ENCODE measurements at places on chromosomes 12 and 14.

DNA sequence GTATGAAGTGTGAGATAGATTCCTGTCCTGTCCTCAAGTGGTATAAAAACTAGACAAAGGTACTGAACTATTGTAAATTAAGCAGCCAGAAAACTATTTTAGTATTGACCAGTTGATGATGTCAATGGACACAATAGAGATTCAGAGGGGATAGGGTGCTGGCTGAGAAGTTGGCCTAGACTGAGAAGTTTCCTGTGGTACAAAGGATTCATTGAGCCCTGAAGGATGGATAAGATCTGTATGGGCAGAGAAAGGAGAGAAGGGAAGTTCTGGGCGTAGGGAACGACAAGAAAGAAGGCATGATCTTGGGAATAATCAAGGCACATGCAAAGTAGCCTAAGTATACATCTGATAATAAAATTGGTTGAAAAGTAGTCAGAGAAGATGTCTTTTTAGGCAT lies 44.6 kb downstream of the DAD1 start:
- no peak for DNase-seq

- DNase-seq: no peak
Observed at GRCh38 chr14:54331516-54331915, 65.3 kb upstream of the CDKN3 start.

- no peak for DNase-seq
Observed at GRCh38 chr12:62784576-62784975, 150.4 kb downstream of the PPM1H start.

- DNase-seq: no peak
Observed at GRCh38 chr12:120118321-120119061, 1.9 kb upstream of the RAB35 start.

DNA sequence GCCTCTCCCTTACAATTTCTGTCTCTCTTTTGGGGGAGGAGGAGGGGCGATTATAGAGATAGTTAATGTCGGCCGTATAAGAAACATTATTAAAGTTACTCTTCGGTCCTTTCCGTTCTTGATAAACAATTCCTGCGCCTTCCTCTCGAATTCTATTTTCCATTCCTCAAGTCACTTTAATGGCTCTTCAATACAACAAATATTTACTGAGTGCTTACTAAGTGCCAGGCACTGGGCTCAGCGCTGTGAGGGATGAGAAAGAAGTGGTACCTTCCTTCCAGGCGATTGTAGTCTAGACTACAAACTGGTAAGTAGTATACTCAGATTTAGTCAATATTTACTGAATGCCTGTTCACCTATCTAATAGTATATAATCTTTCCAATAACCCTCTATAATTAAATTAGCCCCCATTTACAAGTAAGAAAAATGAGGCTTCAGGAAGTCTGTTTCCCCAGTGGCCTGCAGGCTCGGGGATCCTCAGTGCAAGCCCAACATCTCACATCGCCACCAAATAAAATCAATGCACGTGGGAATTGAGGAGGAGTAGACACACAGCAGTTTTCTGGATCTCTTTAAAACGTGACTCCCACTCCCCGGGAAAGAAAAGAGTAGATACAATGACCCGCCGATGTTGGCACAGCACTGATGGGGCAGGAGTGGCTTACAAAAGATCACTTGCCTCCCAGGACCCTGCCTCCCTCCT lies 589 bp upstream of the ZNF219 start:
- DNase-seq: no peak

GRCh38 chr14:28870033-28870564 lies 103.5 kb downstream of the FOXG1 start:
- DNase-seq: no peak

GRCh38 chr14:68676511-68676943 lies 116.3 kb downstream of the ZFP36L1 start:
- no peak for DNase-seq

DNA sequence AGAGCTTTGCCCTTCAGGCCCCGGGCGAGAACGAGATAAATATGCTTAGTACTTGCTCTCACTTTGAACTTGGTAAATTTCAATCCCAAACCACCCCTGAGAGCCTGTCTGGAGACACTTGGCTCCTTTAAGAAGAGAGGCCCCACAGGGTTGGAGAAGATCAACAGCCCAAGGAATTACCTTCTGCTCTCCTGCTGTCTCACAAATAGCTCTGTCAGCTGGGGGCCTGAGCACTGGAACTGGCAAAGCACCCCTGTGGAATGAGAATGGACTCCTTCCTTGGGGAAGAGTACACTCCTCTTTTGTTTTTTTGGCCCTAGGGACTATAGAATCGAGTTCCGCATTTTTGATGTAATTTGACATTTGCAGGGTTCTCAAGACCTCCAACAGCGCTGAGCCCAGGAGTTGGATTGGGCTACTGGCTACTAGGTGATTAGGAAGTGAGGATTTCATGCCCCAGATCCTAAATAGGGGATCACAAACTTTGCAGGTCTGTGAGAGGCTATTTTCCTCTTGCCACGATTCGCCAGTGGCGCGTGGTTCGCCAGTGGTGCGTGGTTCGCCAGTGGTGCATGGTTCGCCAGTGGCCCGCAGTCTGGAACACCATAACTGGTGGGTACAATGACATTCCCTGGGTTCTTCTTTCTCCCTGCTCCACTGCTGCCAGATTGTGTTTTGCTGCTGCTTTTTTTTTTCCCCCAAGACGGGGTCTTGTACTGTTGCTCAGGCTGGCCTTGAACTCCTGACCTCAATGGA lies 17.8 kb upstream of the MEG3 start:
- DNase-seq: no peak

DNA sequence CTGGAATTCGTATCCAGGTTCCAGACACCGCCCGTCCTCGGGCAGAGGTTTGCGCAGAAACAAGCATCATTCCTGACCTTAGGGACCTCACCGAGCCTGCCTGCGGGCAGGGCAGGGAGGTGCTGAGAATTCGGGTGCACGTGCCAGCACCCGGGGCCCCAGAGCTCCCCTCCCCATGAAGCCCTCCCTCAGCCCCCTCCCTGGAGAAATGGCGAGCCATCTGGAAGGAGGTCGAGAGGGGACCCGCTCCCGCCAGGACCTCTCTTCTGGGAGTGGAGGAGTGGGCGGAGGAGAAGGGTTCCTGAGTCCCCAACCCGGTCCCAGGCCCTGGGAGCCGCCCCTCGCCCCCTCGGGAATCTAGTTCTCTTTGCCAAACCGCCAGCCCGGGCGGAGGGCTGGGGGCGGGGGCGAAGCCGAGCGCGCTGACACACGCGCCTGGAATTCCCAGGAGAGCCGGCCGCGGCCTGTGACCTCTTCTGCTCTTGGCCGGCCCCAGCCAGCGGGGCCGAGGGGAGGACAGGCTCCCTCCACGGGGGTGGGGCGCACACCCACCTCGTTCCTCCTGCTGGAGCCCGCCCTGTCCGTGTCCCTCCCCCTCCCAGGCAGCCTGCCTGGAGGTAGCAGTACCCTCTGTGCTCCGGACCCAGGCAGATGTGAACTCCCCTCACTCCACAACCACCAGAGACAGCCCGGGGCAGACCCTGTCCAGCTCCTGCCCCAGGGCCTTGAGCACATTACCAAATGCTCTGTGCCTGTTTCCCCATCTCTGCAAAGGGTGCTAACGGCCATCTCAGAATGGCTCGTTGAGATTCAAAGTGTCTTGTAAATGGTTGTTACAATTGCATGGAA lies 23.0 kb upstream of the GPR132 start:
- DNase-seq: no peak

GRCh38 chr12:42448841-42449240 lies 122.9 kb downstream of the PPHLN1 start:
- DNase-seq: no peak

DNA sequence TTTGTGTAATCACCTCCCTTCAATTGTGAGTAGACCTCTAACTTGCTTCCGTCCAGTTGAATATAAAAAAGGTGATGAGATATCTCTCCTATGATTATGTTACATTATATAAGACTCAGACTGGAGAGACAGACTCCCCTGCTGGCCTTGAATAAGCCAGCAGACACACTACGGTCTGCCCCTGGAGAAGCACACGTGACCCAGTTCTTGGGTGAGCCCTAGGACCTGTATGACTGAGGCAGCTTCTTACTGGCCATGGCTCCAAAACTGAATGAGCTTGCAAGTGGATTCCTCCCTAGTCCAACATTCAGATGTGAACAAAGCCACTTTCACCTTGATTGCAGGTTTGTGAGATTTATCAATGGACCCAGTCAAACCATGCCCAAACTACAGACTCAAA lies 427.9 kb upstream of the DCN start:
- DNase-seq: no peak

DNA sequence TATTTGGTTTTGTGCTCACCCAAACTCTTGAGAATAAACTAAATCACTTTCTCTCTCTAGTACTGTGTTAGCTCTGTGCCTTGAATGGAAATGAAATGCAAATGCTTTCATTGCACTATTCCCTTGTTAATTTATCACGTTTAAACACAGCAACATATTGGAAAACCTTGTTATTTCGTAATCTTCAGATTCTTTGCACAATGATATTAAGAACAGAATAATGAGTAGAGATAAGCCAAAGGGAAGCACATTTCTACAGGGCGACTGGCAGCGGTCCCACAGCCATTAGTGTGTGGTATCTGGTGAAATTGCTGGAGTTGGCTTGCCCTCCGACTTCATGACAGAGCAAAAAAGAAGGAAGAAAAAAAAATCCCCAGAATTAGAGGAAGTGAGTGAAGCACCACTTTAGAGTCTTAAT lies 166.1 kb upstream of the E2F7 start:
- DNase-seq: no peak

DNA sequence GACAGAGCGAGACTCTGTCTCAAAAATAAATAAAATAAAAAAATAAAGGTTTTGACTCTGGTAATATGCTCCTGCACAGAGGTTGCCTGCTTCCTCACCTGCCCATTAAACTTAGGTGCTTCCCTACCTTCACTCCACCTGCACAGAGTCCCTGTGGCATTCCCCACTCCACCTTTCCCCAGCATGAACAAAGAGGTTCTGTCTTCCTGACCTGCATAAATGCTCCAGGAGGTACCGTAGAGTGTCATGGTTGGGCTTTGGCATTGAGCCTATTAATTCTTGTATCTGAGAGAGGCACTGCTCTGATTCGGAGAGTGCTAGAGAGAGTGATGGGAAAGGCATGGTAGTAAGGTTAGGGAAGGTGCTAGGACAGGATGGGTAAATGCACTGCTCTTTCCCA lies 6.3 kb downstream of the ARHGAP9 start:
- no peak for DNase-seq
